Tibial nerve (tissue), 4 donors: ENCODE measurements at places on chromosomes 16 and 17.

DNA sequence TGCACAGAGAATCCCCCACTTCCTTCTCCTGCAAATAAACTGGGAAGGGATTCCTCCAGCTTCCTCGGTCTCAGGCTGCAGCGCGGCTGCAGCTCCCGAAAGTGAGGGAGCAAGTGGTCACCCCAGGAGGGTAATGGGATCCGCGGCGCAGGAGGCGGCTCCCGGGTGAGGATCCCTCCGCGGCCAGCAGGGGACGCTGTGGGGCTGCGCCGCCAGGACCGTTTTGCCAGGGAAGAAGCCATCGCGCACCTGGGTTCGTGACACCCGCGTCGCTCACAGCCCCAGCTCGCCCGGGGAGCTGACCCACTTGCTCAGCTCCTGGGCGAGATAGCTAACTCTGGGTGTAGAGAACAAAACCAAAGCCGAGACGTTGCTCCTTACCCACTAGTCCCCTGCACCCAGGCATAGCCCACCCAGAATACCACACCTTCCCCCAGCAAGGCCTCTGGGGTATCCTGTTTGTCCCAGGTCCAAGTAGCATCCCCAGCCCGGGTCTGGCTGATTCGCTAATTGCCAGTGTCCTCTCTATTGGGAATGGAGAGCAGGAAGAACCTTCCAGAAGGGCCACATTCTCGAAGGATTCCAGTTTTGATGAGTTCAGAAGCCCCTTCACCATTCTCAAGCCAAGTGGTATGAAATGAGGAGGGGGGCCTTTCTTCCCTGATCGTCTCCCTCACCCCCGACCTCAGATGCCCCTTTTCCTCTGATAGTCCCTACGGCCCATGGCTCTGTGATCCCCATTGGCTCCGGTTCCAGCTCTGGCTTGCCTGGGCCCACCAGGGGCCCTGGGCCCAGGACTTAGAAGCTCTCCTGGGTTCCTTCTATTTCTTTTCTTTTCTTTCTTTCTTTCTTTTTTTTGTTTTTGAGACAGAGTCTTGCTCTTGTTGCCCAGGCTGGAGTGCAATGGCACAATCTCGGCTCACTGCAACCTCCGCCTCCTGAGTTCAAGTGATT is 14.1 kb downstream of the CYGB start:
- DNase-seq, result no peak

GRCh38 chr16:11736903-11737302 is 5.8 kb downstream of the TXNDC11 start:
- no peak for DNase-seq

DNA sequence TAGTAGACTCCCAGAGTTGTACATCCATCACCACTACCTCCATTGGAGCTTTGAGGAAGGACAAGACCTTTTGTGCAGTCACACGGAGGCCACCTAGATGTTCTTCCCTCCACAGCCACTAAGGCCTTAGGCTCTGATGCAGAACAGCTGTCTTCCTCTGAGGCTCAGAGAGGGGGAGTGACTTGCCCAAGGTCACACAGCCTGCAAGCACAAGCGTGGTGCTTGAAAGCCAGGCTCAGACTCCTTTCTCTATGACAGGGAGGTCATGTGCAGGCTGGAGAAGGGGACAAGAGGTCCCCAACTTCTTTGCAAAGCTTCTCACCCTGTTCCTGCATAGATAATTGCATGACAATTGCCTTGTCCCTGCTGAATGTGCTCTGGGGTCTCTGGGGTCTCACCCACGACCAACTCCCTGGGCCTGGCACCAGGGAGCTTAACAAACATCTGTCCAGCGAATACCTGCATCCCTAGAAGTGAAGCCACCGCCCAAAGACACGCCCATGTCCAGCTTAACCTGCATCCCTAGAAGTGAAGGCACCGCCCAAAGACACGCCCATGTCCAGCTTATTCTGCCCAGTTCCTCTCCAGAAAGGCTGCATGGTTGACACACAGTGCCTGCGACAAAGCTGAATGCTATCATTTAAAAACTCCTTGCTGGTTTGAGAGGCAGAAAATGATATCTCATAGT is 12.7 kb downstream of the SCGB1C2 start:
- DNase-seq, result no peak

GRCh38 chr16:20383106-20384029 is 21.2 kb downstream of the PDILT start:
- DNase-seq, result peak; percentile 66

DNA sequence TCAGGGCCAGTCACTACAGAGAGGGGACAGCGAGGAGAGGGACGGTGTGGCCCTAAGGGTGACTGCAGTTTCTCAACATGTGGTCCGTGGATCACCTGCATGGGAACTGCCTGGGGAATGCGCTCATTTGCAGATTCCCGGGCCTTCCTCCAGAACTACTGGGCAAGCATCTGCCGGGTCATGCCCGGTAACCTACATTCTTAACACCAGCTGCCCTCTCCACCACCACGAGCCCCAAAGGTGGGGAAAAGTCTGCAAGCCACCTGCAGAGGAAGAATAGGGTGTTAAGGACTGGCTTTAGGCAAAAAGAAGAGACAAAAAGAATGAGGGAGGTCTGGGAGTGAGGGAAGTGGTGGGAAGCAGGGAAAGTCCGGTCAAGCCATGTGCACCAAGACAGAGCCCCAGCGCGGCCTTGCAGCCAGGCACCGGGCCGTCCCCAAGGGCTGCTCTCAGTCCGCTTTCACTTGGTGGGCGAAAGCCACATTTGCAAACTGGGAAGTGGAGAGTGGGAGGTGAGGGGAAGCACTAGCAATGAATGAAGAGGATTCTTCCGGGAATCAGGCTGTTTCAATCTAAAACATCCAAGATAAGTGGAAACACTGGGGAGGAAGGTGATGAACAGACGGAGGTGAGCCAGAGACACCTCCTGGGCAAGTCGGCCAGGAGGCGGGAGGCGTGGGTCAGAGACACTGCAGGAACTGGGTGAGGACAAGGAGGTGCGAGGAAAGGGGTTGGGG is 70.3 kb downstream of the N4BP1 start:
- DNase-seq, result no peak

GRCh38 chr16:1953734-1954133 is 755 bp downstream of the RPL3L start:
- no peak for DNase-seq

DNA sequence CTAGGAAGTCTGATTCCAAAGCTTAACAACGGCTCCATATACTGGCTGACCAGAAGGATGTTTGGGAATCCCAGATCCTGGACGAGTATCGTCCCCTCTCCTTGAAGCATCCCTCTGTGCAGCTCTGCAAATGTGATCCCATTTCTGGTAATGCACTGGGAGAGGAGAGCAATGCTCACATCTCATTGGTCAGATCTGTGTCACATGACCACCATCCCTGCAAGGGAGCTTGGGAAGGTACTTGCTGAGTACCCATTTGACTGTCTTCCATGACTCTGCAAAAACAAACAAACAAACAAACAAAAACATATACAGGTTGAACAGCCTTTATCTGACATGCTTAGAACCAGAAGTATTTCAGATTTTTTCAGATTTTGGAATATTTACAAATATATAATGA is 41.9 kb upstream of the KDM8 start:
- no peak for DNase-seq

GRCh38 chr17:28612531-28612930 is 1.5 kb downstream of the RSKR start:
- no peak for DNase-seq

- DNase-seq, result peak; percentile 87
Measured at GRCh38 chr17:350706-351448, 1.7 kb downstream of the RPH3AL start.

DNA sequence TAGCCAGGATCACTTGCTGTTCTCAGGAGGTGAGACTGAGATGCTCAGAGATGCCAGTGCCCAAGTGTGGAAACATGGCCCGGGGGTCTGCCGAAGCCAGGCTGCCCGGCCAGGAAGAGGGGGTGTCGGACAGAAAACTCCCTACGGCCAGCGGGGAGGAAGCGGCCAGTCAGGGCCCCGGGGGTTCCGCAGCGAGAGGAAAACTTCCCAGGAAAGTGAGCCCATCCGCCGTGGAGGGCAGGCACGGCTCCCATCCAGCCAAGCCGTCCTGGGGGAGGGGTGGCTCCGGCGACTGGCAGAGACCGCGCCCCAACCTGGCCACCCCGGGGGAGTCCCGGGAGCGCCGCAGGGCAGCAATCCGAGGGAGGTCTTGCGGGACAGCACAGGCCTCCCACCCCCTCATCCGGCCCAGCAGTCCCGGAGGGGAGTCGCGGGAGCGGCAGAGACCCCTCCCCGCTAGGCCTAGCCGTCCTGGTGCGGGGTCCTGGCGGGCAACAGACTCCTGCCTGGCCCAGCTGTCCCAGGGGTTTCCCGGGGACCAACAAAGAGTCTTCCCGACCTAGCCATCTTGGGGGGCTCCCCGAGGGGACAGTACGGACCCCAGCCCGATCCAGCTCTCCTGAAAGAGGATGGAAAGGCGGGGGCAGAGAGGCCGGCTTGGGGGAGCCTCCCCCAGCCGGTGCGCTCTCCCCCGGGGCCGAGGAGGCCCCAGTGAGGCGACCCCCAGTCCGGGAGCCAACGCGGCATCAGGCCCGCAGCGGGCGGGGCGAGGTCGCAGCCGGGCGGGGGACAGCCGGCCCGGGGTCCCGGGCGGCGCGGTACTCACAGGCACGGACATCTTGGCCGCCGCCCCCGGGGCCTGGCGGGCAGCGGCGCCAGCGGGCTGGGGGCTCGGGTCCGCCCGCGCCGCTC is 13.8 kb upstream of the BCAR1 start:
- no peak for DNase-seq

- peak; percentile 97 for DNase-seq
Measured at GRCh38 chr17:64315032-64315490, 52.0 kb upstream of the TEX2 start.

DNA sequence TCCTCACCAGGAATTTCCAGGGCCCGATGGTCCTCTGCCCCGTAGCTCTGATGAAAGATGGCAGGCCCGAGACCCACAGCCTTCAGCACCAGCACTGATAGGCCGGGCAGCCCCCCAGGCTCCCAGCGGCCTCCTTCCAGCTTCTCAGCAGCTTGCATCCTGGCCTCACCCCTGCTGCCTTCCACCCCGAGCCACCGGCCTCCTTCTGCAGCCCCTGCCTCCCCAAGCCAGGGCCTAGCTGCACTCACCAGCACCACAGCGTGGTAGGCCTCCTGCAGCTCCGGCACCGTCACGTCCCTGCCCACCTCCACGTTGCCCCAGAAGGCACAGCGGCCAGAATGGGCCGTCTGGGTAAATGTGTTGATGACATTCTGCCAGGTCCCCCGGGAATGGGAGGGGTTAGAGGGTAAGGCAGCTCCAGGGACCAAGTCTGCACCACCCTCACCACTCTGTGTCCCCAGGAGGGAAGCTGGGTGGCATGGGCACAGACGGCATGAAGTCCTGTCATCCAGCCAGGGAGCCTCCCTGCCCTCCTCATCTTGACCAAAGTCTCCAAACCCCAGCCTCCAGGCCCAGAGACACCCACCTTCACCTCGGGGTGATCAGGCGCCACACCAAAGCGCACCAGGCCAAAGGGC is 6.5 kb downstream of the FDXR start:
- DNase-seq, result no peak

GRCh38 chr17:4560421-4560820 is at the start of gene GGT6:
TSS of gene GGT6 (minus strand) at chr17:4560577. CDS start at chr17:4560521, 56 bp downstream.
- DNase-seq, result no peak

DNA sequence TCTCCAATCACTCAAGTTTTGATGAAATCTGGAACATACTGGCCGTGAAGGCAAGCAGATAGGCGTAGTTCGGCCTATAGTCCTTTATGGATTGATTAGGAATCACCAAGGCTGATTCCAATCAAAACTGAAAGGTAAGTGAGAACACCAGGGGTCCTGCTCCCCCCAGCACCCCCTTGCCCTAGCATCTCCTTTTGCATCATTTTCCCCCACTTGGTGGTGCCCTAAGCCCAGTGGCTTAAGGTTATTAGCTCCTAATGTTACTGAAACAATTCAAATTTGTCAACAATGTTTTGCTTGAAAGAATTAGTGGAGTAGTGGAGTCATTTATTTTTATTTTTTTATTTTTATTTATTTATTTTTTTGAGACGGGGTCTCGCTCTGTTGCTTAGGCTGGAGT is 4.9 kb downstream of the SLFN14 start:
- no peak for DNase-seq

DNA sequence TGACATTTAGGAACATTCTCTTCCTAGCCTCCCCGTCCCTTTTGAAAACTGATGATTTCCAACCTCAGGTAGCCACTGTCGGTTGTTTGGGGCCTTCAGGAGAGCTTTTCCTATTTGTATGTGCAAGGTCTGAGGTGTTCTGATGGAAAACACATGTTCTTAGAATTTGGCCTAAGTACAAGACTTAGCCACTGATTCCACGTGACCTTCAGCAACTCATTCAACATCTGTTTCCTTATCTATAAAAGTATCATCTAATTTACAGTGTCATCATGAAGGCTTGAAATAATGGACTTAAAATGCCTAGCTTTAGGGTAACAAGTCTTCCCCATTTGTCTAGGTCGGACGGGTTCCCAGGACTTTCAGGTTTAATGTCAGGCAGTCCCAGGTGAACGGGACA is 259.3 kb downstream of the SOX9 start:
- no peak for DNase-seq

DNA sequence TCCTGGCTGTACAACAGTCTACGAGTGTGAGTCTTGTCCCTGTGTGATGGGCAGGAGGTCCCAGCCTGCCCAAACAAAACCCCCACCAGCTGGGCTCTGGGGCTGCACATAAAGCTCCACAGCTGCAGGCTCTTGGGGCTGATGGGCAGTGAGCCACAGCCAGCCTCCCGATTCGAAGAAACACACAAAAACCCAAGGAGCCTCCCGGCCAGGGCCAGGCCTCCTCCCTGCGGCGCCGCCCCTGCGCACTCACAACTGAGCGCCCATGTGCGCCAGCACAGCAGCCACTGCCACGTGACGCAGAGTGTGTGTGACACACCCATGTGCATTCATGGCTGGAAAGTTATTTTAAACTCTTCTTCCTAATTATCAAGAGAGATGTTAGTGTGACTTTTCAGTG is 30.6 kb upstream of the FAAP100 start:
- no peak for DNase-seq

DNA sequence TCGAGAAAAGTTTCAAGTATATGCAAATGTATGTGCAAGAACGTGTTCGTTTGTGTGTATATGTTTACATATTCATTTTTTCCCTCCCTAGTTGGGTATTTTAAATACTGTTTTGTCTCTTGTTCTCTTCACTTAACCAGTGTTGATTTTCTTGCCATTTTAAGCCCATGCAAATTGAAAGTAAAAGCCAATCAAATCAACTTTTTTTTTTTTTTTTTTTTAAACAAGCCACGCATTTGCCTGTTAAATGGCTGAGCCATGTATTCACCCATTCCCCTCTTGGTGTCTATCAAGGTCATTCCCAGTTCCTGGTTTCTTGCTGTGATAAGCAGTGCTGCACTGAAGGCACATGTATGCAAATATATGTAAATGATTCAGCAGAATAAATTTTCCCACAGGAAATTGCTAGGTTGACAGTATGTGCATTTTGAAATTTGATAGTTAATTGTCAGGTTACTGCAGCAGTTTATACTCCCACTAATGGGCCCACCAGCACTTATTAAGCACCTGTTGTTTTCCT is 12.2 kb downstream of the ABCC1 start:
- DNase-seq, result no peak

DNA sequence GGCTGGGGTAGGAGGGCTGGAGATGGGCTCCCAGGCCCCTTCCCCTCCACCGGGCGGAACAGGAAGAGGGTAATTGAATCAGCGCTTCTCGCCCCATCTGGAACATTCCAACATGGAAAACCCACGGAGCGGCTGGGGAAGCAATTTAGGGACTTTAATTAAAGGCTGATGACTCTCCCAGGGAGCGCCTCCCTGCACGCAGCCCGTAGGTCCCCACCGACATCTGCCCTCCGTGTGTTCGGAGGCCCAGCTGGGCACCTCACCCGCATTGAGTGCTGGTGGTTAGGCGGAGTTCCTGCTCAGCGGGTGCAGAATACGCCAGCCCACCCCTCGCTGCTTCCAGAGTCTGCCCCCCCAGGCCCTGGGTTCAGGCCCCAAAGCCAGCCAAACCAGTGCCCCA is 10.0 kb downstream of the HS3ST6 start:
- no peak for DNase-seq

- DNase-seq, result no peak
Measured at GRCh38 chr16:54817432-54817831, 113.2 kb upstream of the IRX5 start.
